ENCODE measurements at places on chromosomes 2 and 18.

DNA sequence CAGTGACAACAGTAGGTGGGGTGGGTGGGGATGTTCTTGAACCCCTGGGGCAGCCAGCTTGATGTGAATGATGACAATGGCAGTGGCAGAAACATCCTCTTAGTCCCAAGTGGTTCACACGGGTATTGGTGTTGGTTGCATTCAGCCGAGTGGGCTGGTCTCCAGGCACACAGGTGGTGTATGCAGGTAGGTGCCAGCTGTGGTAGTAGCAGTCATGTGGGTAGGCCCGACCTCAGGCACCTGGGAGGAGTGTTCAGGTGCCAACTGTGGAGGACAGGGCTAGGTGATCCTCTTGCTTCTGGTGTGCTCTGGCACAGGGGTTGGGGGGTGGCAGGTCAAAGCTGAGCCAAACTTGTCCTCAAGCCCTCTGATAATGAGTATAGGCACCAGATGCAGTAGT, 327.6 kb upstream of the CYP26B1 start:
- DNase-seq, result no peak

DNA sequence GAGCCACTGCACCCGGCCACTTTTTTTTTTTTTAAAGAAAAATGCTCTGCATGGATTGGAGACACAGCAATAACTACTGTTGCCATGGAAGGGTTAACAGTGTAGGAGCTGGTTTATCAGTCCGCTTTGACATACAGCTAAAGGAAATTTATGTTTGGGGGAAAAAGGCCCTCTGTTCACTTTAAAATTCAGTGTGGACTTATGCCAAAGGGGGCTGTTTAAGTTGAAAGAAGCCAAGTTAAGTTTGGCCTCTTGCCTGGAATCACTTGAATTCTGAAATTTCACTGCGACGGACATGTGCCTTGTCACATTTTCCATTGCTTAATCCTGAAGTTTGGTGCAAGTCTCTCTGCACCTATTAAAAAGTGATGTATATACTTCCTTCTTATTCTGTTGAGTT, 3.1 kb downstream of the KCNE4 start:
- no peak for DNase-seq

DNA sequence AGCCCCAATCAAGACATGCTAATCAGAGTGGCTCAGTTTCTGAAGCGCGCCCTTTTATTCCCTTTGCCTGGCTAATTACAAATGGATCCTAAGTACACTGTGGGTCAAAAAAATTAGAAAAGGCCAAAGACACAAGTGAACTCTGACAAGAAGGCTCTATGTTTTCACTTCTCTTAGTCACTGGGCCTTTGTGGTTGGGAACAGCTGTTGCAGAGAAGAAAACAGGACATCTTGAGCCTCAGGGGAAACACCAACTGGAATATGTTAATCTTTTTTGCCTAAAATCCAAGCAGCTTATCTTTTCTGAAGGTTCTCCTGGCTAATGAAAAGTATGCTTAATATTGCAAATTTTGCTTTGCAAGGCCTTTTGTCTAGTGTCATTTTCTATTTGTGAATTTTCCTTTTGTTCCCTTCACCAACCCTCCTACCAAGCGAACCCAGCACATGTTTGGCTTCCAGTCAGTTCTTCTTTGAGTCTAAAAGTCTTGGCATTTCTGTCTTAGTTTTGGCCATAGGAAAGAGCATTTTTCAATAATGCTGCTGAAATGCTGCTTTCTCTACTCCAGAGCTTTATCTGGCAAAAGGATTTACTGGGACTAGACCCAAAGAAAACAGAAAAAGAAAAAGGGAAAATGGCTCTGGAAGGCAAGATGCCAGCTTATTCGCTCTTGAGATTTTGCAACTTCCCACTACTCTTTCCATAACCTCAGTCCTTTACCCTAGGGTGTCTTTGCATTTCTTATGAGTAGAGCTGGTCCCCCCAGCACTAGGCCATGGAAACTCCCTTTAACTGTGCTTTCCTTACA, 440.2 kb upstream of the ST6GAL2 start:
- no peak for DNase-seq

- DNase-seq, result no peak
Observed at GRCh38 chr2:85875350-85876050, 13.3 kb downstream of the ST3GAL5 start.

GRCh38 chr2:149167001-149167780, 128.7 kb downstream of the LYPD6B start:
- DNase-seq, result peak; percentile 85

- no peak for DNase-seq
Observed at GRCh38 chr2:62687636-62688035, 17.9 kb upstream of the EHBP1 start.

All from Jurkat, Clone E6-1 (cell line).